ENCODE measurements at places on chromosomes 11 and 22.

GRCh38 chr11:199782-200181, 6.9 kb downstream of the SCGB1C1 start:
- DNase-seq: no peak

DNA sequence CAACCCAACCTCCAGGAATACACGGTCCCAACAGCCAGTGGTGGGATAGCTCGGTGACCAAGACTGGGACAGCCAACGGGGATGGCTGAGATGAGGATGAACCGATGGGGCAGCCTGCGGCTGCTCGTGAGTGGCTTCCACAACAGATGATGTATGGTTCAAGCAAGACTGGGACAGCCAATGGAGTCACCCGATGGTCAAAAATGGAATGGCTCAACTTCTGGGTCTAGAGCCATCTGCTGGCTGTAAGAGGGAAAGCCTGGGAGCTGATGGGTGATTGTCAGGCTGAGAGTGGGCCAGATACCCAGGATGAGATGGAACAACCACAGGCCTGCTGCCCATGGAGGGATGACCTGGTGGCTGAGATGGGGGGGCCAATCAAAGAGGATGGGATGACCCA, 35.5 kb downstream of the SYT7 start:
- DNase-seq: no peak

- DNase-seq: no peak
Observed at GRCh38 chr11:22851477-22851876, 8.8 kb downstream of the CCDC179 start.

DNA sequence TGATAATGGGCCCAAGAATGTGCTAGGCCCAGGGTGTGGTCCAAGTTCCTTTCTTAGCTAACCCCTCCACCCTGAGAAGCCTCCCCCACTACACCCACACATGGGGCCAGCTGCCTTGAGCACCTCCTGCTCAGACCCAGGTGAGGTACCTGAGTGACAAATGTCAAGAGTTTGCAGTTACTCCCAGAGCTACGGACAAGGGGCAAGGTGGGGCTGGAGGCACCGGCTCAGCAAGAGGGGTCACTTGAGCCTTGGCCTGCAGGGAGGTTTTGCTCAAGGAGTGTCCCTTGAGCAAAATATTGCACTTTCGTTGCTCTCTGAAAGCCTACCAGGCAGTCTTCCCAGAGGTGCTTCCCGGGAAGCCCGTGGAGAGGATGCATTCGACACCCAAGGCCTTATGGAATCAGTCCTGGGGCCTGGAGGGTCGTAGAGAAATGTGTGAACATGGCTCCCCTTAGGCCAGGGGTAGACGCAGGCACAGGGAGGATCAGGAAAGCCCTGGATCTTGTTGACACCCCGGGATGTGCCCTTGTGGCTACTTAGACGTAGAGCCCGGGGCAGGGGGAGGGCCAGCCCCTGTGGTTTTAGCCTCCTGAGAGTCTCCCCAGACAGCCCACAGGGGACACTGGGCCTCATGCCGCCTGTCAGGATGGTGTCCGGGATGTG, 114.2 kb downstream of the KCNQ1 start:
- DNase-seq: no peak

- DNase-seq: no peak
Observed at GRCh38 chr11:117606790-117607189, 190.2 kb downstream of the DSCAML1 start.

DNA sequence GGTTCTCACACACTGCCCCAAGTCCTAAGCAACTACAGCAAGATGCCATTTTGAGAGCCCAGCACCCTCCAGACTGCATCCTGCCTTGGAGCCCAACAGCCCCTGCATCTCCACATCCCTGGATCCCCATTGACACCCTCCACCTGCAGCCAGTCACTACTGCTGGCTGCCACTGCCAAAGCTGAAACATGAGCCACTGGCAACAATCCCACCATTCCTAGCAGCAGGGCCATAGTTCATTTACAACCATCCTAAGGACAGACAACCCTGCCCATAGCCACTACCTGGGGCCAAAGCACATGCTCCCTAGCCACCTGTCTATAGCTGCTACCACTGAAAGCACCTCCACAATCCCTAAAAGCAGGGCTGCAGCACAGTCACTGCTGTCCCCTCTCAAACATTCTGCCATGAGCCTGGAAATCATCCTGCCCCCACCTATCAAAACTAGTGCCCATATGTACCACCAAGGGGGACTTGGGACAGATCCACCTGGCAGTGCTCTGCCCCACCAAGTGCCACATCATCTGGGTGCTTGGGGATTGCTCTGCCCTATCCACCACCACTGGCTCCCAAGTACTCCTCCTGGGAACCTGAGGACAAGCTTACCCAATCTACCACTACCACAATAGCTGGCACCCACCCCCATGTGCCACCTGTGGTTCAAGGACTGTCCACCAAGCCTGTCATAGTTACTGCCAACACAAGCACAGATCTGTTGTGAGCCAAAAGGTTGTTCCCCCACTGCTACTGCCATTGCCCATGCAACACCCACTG, 138.8 kb upstream of the SOX6 start:
- no peak for DNase-seq

DNA sequence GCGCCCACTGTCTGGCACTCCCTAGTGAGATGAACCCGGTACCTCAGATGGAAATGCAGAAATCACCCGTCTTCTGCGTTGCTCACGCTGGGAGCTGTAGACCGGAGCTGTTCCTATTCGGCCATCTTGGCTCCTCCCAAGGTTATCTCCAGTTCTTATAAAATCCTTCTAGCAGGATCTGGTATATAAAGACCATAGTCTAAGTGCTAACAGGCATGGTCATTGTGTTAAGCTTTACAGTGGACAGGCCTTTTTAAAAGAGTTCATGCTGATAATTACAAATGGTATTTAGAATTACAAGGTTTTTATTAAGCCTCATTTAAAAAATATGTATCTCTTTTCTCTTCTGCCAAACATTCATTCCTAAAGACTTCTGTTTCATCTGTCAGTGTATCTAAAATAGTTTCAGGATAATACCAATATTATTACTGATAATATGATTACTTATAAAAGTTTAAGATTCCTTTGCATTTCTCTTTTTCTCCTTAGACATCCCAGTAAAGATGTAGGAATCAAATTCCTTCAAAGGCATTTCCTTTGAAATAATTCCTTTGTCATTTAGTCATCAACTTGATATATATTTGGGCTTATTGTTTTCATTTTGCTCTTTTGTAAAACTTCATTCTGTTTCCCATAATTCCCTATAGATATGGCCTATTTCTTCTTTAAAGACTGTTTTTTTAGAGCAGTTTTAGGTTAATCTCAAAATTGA, 20.7 kb downstream of the DDX10 start:
- no peak for DNase-seq

GRCh38 chr11:101096036-101096704, 33.4 kb downstream of the PGR start:
- no peak for DNase-seq

DNA sequence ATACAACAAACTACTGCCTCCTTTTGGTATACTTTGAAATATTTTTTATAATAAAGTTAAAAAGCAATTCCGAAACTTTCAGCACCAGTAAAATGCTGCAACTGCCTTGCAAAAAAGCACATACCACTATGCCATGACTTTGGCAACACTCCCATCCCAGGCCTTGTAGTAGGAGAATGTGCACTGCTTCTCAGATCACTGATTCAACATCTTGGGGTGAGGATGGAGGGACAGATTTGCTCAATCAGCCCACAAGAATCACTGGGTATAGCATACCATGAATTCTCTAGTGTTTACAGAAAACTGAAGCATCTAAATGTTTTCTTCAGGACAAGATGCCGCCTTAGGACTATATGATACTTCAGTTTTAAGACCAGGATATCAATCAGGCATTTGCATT, 14.9 kb downstream of the EIF4ENIF1 start:
- DNase-seq: no peak

DNA sequence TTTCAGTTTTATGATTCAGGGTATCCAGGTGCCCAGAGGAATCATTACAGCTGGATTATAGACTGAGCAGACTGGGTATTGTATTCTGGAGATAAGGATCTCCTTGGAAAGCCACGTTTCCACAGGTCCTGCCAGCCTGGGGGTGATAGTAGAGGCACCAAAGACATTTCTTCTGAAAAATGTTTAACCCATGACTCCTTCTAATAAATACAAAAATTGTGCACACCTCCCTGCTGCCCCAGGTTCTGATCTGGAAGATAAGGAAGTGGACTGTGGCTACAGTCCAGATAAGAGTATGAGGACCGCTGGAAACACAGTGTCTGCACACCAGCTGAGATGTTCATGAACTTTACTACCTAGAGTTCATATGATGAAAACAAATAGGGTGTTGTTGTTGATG, 192.5 kb downstream of the DBX1 start:
- DNase-seq: no peak

DNA sequence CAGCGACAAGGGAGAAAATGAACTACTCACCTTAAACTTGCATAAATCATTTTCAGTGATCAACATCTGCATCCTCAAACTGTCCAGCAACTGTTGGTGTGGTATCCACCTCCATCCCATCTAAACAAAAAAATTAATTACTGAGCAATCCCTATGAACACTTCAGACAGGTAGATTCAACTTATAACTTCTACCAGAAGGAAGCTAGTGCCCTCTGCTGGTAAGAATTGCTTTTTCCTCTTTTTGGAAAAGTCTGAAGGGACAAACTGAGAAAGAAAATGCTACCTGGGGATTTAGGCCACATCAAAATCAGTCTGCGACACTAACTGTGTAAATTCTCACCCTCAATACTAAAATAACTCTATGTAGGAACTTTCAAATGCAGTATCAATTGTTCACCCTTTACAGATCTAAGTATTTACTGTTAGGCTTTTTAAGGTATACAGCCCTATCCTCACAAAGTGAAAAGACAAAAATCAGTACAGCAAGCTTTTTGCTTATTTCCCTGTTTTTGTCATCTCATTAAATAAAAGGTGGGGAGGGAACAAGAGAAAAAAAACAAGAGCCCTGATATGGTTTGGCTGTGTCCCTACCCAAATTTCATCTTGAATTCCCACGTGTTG, 17.9 kb downstream of the CLNS1A start:
- DNase-seq: peak; percentile 44

Measured in NCI-H146 (cell line).